ENCODE measurements at places on chromosomes 11 and 22. TPM values are rescaled to one million over a fixed set of nuclear protein-coding genes. Genes with fewer than 3 reads are reported as not detected.
A peak's percentile ranks its signal among the peaks of the same experiment; 100 is the strongest.

DNA sequence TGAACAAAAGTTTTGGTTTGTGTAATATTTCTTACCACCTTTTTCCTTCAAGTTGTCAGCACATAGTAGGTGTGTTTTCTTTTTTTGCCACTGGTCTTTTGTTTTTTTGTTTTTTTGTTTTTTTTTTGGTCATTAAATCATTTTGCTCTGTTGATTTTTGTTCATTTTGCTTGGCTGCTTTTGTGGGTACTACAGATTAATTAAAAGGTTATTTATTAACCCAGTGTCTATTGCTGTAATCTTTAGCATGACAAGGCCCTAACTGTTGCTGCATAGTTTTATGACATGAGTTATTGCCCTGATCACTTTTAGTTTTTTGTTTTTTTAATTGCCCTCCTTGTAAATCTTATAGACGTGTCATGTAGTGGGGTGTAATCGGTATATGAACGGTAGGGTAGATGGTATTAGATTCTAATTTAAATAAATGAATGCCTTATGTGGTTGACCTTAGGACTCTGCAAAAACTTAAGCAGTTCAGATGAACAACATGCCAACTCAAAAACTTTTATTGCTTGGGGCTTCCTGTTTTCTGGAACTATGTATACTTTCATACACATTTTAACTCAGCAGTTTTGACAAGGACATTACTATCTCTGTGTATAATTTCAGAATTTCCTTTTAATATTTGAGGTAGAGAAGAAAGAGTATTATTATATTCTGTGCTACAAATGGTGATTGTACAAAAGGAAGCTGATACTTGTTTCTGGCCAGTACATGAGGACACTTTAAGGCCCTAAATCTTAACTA, 7.9 kb downstream of the EWSR1 start:
- no peak overlapping the region for H3K27ac ChIP-seq

GRCh38 chr11:61349189-61349751, 12.4 kb downstream of the CYB561A3 start:
- H3K4me1 ChIP-seq: peaks cover 17% of the 10 kb centered on the region
- DNase-seq: no peak
- H3K36me3 ChIP-seq: no peaks in the 10 kb centered on the region
- no peaks in the 10 kb centered on the region for H3K27me3 ChIP-seq
- H3K4me3 ChIP-seq: no peak overlapping the region

DNA sequence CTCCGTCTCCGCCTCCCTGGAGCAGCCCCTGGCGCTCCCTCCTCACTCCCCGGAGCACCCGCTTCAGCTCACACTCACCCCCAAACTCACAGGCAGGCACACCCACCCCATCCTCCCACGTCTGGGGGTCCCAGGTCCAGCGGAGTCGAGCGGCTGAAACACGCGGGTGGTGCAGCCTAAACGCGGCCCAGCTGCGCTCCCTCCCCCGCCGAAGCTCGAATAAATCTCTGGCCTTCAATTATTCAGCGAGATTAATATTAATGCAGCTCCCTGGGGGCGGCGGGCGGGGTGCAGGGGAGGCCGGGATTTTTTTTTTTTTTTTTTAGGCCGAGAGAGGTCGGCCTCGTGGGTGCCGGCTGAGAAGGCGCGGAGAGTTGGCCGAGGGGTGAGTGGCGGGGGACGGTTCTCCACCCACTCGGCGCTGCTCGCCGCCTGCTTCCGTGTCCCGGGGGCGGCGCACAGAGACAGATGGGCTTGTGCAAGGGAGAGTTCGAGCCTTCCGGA, 524 bp upstream of the SLC1A2 start:
- no peak for DNase-seq
- H3K27me3 ChIP-seq: peaks cover 57% of the 10 kb centered on the region
- peak overlapping the region; percentile 38 for H3K4me3 ChIP-seq

DNA sequence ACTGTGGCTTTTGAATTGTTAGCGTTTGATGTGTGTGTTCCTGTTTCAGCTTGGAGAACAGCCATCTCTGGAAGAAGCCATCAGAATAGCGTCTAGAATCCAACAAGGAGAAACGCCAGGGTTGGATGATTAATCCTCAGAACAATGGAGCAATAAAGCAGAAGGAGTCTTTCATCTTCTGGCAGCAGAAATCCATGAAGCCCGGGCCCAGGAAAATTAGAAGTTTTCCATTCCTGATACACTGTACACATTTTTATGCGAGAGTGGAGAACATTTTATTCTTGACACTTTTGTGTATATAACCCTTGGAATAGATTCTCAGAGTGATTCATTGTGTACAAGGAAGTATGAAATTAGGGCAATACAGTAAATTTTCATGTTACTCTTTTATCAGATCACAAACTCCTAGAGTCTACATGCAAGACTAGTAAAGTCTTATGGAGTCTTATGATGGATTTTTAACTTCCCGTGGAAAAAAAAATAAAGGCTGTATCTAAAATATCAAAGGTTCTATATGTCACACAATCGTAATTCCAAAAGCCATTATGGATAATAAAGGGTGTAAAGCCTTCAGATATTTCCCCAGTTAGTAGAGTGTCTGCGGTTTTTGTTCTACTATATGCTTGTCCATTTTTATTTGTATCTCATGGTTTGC, 45.9 kb upstream of the WEE1 start:
- H3K4me3 ChIP-seq: no peak overlapping the region
- H3K36me3 ChIP-seq: peaks cover 46% of the 10 kb centered on the region

DNA sequence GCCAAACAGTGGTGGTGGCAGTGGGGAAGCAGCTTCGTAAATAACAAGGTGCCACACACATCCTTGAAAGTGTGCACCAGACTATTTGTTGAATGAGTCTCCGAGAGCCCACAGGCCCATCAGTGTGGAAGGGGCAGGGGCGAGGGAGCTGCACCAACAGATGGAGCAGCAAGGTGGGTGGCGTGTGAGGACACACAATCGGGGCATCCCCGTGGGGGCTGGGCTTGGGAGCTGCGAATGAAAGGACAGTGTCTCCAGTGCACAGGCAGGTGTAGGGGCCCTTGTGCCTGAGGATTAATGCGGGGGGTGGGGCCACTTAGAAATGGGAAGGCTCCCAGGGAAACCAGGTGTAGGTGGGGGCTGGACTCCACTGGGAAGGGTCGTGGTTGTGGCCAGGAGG, 2.8 kb downstream of the NRXN2 start:
- no peaks in the 10 kb centered on the region for H3K36me3 ChIP-seq
- no peak for DNase-seq
- no peak overlapping the region for H3K27ac ChIP-seq
- peaks cover 30% of the 10 kb centered on the region for H3K27me3 ChIP-seq
- no peaks in the 10 kb centered on the region for H3K4me1 ChIP-seq

DNA sequence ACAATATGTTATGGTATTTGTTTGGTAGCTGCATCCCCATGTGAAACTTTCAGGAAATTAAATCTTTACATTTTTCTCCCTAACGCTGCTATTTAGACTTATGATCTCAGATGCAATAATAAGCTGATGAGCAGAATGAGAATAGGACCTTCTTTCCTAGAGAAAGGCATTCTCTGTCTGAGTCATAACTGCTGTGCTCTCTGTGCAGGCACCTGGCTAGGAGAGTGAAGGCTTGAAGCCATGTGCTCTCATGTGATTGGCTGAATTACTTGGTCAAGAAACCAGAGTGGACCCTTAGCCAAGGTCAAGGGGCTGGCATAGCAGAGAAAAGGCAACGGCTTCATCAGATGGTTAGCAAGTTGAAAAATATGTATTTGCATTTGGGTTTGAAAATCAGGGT, 185.0 kb downstream of the ADAMTS15 start:
- H3K27me3 ChIP-seq: no peaks in the 10 kb centered on the region
- DNase-seq: no peak

DNA sequence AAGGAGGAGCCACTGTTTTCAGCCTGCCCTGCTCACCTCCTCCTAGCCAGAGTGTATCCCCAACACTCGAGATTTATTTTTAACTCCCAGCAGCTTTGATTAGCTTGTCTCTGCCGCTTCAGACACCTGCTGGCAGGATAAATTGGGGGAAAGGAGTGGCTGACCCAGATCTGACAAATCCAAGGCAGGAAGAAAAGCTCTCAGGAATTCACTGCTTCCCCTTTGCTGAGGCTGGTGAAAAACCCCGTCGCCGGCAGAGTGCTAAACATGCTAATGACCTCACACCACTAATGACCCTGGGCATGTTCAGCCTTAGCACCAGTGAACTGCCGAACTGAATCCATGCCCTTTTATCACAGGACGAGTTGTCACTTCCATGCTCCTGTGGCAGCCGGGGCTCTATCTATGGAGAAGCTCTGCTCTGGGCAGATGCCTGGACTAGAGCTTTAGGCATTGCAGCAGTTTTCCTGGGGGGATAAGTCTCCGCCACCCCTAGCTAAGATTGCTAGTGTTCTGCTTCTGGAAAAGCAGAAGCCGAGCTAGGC, 52.2 kb downstream of the FEZ1 start:
- H3K4me3 ChIP-seq: no peak overlapping the region
- no peaks in the 10 kb centered on the region for H3K27me3 ChIP-seq
- no peak overlapping the region for H3K27ac ChIP-seq
- no peaks in the 10 kb centered on the region for H3K4me1 ChIP-seq
- no peak for DNase-seq
- H3K36me3 ChIP-seq: no peaks in the 10 kb centered on the region

KRTAP5-8 gene
- 0.31 TPM for total RNA-seq

TSGA10IP gene
- total RNA-seq: not detected

SCN3B gene
- 0.61 TPM for total RNA-seq

Measured in left lung (tissue), 14 donors.